Activated T-cell treated with anti-CD3 and anti-CD28 coated beads for 4 hours (primary cell): ENCODE measurements at places on chromosomes 2 and 18.

GRCh38 chr18:59718464-59719157, 21.4 kb upstream of the CCBE1 start:
- DNase-seq, result no peak

GRCh38 chr18:48116873-48117630, 186.6 kb upstream of the SMAD2 start:
- DNase-seq, result no peak

GRCh38 chr18:23391156-23391555, 61.9 kb upstream of the RIOK3 start:
- DNase-seq, result no peak

- no peak for DNase-seq
Observed at GRCh38 chr2:96523659-96524481, 12.7 kb upstream of the ARID5A start.

DNA sequence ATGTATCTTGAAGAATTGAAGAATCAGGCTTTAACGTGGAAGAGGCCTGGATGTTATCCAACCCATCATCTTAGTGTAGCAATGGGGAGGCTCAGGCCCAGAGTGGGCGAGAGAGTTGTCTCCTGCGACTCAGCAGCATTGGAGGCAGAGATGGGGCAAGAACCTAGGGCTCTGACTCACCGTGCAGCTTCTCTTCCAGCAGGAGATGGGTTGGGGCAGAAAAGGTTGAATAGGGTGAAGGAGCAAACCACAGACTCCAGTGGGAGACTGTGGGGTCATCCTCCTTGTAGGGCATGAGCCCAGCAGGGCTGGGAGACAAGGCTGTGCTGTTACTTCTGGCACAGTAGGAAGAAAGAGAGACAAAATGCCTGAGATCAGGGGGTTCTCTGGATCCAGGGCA, 1.4 kb downstream of the IL36RN start:
- DNase-seq, result no peak

DNA sequence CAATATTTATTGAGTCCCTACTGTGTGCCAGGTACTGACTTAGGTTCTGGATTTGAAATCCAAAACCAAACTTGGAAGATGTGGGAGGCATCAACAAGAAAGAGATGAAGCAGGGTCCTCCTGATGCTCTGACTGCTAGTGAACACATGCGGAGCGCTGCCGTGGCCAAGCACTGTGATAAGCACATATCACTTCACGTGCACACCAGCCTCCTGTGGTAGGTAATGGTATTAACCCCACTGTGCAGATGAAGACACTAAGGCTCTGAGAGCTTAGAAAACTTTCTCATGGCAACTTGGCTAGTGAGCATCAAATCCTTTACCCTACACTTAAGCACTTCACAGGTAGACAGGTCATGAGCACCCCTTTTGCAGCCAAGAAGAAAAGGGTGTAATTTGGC, 216.1 kb downstream of the HAUS1 start:
- DNase-seq, result no peak

DNA sequence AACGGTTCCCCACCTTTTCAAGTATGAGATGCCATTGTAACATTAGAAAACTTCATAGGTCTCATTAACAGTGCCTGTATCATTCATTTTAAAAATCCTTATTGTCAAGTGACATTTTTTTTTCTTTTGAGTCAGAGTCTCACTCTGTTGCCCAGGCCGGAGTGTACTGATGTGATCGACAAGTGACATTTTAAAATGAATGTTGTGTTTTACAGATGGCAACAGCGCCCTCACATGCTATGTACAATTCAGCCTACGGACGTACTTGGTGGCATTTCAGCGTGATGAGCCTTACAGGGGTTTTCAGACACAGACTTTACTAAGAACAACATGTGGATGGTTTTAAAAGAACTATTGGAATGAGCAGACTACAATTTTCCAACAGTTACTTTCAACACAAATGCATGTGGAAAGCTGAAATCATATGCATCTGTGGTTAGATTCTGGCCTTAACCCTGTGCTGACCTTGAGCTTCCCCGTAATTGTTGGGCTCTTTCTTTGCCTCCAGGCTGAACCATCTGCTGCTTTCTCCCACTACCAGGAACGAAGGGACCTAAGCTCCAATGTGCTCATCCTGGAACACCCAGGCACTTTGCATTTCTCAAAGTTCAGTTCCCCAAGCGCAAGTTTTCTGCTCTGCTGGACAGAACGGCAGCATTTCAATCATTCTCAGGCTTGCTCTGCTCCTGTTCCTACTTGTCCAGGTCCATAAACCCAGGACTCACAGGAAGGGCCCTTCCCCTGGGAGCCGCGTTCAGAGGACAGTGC, 119.9 kb upstream of the NDUFV2 start:
- DNase-seq, result no peak

GRCh38 chr2:239970004-239970623, 55.0 kb downstream of the NDUFA10 start:
- no peak for DNase-seq

DNA sequence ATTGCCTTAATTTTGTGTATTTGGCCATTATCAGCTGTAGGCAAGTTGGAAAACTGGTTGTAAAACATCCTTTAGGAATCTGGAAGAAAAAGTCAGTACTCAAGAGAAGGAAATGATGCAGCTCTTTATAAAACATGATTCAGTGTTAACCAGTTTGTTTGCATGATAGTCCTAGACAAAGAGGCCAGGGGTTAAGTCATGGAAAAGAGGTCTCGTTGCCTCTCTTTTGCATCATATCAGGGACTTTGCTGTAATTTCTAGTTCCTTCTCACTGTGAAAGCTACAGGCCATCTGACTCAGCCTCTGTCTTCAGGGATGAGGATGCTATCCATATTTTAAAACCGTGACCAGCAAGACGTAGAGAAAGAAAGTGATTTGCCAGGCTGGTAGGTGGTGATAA, 38.0 kb downstream of the NPAS2 start:
- no peak for DNase-seq

GRCh38 chr2:29293830-29294438, 178.7 kb downstream of the CLIP4 start:
- no peak for DNase-seq

DNA sequence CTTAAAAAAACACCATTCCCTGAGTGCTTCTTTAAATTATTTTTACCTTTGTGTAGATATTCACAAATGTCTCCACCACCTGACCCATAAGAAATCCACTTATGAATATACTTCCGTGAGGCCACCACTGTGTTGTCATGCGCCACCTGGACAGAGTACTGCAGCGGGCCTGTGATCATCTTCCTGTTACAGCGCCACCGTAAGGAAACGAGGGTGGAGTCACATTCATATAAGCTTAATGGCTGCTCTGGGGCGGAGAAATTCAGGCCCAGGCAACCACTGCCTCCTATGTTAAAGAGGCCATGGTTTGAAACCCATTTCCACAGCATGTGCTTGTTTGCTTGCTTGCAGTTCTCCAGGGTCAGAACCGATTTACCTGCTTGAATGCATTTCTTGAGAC, 17.7 kb downstream of the PLA2R1 start:
- no peak for DNase-seq
